ENCODE measurements at places on chromosomes 12 and 14. TPM values are rescaled to one million over a fixed set of nuclear protein-coding genes. Genes with fewer than 3 reads are reported as not detected.

The ART4 gene
- total RNA-seq = 0.29 TPM

The CHPT1 gene
- 18.0 TPM for total RNA-seq

The KCNC2 gene
- total RNA-seq = not detected

The ARHGDIB gene
- 0.79 TPM for total RNA-seq

The DTX3 gene
- total RNA-seq = 83.0 TPM

The ALDH1L2 gene
- total RNA-seq = 1.5 TPM

The IRAK3 gene
- total RNA-seq = 0.02 TPM

GRCh38 chr14:71465316-71465715 lies 466.9 kb upstream of the RGS6 start:
- DNase-seq = no peak
- H3K27me3 ChIP-seq = no peaks in the 10 kb centered on the region
- no peak overlapping the region for H3K4me3 ChIP-seq
- H3K36me3 ChIP-seq = peaks cover 32% of the 10 kb centered on the region
- H3K4me1 ChIP-seq = peaks cover 9% of the 10 kb centered on the region

- H3K27ac ChIP-seq = no peak overlapping the region
- no peak overlapping the region for H3K4me3 ChIP-seq
- no peaks in the 10 kb centered on the region for H3K36me3 ChIP-seq
Observed at GRCh38 chr14:66746316-66747006, 238.5 kb downstream of the GPHN start.

- no peak overlapping the region for H3K27ac ChIP-seq
- no peak for DNase-seq
- no peaks in the 10 kb centered on the region for H3K36me3 ChIP-seq
- peaks cover 16% of the 10 kb centered on the region for H3K4me1 ChIP-seq
- no peaks in the 10 kb centered on the region for H3K27me3 ChIP-seq
- no peak overlapping the region for H3K4me3 ChIP-seq
Observed at GRCh38 chr12:16719713-16720416, 113.9 kb upstream of the LMO3 start.

GRCh38 chr14:30875788-30876053 lies 1.4 kb downstream of the COCH start:
- peak overlapping the region; percentile 70 for H3K27ac ChIP-seq
- peak overlapping the region; percentile 79 for H3K4me3 ChIP-seq
- no peak for DNase-seq
- H3K27me3 ChIP-seq = peaks cover 36% of the 10 kb centered on the region

- peak overlapping the region; percentile 78 for H3K27ac ChIP-seq
- no peak overlapping the region for H3K4me3 ChIP-seq
Observed at GRCh38 chr12:52975820-52976573, 27.1 kb downstream of the KRT18 start.

DNA sequence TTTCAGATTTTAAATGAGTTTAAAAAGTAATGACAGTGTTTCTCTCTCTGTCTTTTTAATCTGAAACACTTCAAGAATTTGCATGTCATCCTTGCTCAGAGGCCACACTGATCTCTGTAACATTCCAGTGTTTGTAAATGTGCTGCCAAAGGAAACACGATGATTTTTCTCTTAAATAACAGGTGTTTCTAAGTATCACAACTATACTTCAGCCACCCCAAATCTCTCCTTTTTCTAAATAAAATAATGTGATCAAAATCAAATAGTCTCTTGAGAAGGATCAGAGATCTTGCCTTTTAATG lies 3.3 kb upstream of the GALC start:
- H3K36me3 ChIP-seq = no peaks in the 10 kb centered on the region
- peak overlapping the region; percentile 97 for H3K27ac ChIP-seq
- no peak overlapping the region for H3K4me3 ChIP-seq
- DNase-seq = no peak

DNA sequence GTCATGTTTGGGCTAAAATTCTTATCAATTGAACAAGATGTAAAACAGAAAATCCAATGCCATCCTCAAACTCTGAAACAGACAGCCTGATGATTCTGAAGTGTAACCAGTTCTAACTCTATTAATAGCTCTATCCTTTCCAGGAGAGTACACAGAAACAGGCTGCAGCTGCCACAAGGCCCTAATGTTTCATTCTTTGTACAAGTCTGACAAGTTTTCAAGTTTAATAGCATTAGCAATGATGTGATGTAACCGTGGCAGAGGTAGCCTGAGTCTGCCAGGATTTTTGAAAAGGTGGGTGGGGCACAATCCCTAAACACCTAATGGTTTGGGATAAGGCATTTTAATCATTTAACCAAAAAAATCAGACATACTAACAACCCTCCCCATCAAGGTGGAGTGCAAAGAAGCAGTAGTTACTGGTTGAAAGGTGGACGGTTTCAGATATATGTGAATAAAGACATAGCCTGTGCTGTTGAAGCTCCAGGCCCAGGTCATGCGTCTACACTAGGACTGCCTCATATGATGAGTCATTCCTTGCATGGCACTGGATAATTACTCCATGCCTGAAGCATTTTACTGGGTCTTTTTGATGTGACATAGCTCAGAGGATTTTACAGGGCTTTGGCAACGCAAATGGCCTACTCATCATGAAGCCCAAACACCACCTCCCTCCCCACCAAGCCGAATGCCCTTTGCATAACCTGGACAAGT lies 145.1 kb upstream of the GRIP1 start:
- no peak for DNase-seq
- H3K4me1 ChIP-seq = peaks cover 10% of the 10 kb centered on the region
- H3K36me3 ChIP-seq = no peaks in the 10 kb centered on the region

DNA sequence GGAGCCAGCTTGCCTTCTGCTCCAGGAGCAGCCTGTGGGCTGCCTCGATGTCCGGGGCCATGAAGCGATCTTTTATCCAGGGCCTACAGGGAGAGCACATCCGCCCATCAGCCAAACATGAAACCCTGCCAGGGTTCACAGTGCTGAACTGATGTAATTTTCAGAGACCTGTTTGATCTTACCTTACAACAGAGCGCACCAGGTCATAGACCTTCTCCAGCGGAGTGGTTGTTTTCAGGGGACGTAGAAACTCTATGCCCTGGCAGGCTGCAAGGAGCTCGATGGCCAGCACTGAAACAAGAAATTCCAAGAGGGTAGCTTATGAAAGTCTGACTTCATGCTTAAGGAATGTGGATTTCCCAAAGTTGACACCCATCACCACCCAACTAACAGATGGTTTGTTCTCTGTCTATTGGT lies 19.7 kb downstream of the HAL start:
- DNase-seq = no peak
- H3K4me3 ChIP-seq = no peak overlapping the region
- peaks cover 4% of the 10 kb centered on the region for H3K27me3 ChIP-seq
- H3K36me3 ChIP-seq = no peaks in the 10 kb centered on the region
- H3K27ac ChIP-seq = no peak overlapping the region
- peaks cover 15% of the 10 kb centered on the region for H3K4me1 ChIP-seq

DNA sequence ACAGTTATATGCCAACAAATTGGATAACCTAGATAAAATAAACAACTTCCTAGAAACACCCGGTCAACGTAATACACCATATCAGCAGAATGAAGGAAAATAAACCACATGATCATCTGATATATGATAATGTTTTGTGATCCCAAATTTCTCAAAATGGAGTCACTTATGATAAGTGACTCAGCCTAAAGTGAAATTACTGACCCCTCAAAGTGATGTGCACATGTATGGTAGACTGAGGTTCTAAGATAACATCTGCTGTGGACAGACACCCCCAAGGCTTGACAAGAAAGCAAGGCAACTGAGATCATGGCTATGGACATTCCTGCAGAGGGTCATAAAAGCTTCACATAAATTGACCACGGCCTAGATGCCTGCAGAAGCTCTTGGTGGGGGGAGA lies 105.1 kb upstream of the DCN start:
- H3K4me3 ChIP-seq = no peak overlapping the region
- no peaks in the 10 kb centered on the region for H3K36me3 ChIP-seq
- no peak for DNase-seq

- H3K36me3 ChIP-seq = peaks cover 7% of the 10 kb centered on the region
- H3K27ac ChIP-seq = no peak overlapping the region
- H3K27me3 ChIP-seq = no peaks in the 10 kb centered on the region
- peaks cover 12% of the 10 kb centered on the region for H3K4me1 ChIP-seq
Observed at GRCh38 chr14:68639000-68639757, 153.7 kb downstream of the ZFP36L1 start.

Data from progenitor cell of endocrine pancreas (in vitro differentiated cells).